Activated naive CD4-positive, alpha-beta T cell treated with anti-CD3 and anti-CD28 coated beads, Interleukin-2, amount 50 U/mL, for 72 hours (primary cell): ENCODE measurements at places on chromosomes 13 and 19. TPM values are rescaled to one million over a fixed set of nuclear protein-coding genes. Genes with fewer than 3 reads are reported as not detected.

- DNase-seq, result no peak
Observed at GRCh38 chr13:26821672-26822071, 61.1 kb upstream of the GPR12 start.

- DNase-seq, result no peak
Observed at GRCh38 chr19:3345850-3346460, 20.4 kb upstream of the NFIC start.

- DNase-seq, result no peak
Observed at GRCh38 chr19:23772675-23773063, 14.0 kb upstream of the ZNF681 start.

- DNase-seq, result no peak
Observed at GRCh38 chr13:79434556-79434955, 28.5 kb upstream of the RBM26 start.

DNA sequence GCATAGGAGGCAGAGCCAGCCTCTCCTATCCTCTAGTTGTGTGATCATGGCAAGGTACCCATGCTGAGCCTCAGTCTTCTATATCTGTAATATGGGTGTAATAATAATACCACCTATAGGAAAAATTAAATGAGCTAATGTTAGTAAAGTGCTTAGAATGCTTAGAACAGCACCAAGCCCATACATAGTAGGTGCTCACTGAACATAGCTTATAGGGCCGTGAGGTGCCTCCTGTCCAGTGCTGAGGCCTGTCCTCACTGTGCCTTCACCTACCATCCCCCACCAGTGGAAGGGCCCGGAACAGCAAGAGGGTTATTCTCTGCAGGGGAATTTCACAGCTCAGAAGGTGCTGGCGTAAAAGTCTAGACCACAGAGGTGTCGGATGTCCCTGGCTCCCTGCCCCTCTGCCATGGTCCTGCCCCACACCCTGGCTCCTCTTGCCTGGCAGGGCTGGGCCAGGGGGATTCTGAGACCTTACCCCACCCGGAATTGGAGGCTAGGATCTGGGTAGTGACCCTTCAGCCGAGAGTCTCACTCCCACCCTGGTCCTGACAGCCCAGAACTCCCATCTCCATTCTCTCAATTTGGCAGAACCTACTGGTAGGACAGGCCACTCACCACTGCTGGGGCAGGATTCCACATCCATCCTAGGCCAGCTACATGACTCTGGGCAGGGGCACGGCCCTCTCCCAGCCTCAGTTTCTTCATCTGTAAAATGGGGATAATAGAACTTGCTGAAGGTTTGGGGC lies 2.2 kb upstream of the SCN1B start:
- DNase-seq, result no peak

GRCh38 chr19:41796362-41796761 lies at the start of gene CEACAM3:
Gene CEACAM3 (plus strand): TSS chr19:41796587. CDS start chr19:41796678, 91 bp downstream.
- no peak for DNase-seq

GRCh38 chr19:9608912-9609311 lies 12.1 kb downstream of the ZNF561 start:
- no peak for DNase-seq

- no peak for DNase-seq
Observed at GRCh38 chr19:31938675-31939074, 406.7 kb upstream of the ZNF507 start.

- DNase-seq, result peak; percentile 82
Observed at GRCh38 chr19:19860756-19861390, 4.8 kb upstream of the ZNF253 start.

- peak; percentile 82 for DNase-seq
Observed at GRCh38 chr19:19170053-19170872, at the start of gene MEF2B. Gene MEF2B (minus strand): TSS chr19:19170263. CDS start chr19:19150735, 19,528 bp downstream.

DNA sequence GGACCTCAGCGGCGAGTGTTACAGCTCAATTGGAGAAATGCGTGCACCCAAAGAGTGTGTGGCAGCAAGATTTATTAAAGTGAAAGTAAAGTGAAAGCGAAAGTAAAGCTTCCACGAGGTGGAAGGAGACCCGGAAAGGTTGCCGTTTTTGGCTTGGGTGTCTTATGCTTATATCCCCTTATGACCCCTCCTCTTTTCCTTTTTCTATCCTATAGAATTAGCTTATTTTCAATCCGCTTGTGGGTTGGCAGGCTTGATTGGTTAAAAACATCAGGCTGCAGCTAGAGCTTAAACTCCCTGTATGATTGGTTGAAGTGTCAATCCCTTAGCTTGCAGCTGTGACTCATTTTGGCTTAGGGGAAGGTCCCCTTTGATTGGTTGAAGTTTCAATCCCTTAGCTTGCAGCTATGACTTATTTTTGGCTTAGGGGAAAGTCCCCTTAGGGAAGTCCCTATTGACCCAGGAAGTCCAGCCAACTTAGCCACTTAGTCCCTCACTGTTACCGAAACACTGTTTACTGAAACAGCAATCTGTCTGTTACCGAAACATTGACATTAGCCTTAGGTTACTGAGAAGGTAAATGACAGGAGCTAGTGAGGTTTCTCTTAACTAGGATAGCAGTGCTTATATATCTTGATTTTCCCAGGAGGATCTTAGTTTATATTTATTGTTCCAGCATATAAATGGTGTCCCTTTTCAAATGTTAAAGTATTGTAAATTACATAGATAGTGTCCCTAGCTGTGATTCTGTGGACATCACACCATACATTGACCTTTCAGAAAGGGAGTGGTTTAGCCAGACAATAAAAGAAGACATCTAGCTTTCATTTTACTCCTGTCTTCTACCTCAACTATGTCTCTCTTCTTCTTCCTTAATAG lies 575.8 kb downstream of the DACH1 start:
- DNase-seq, result no peak

DNA sequence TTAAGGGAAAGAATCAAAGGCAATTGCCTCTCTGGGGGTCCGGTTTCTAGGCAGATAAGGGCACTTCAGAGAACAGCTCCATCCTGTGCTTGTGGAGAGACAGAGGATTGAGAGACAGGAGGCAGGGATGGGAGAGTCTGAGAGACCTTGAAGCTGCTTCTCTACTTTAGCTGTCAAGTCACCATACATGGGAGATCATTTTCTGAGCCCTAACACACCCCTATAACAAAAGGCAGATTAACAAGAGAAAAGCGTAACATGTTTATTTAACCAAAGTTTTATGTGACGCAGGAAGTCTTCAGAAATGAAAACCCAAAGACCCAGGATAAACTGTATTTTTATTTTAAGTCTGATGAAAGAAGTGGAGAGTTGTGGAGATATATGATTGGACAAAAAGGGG lies 48.4 kb downstream of the CBY2 start:
- no peak for DNase-seq

DNA sequence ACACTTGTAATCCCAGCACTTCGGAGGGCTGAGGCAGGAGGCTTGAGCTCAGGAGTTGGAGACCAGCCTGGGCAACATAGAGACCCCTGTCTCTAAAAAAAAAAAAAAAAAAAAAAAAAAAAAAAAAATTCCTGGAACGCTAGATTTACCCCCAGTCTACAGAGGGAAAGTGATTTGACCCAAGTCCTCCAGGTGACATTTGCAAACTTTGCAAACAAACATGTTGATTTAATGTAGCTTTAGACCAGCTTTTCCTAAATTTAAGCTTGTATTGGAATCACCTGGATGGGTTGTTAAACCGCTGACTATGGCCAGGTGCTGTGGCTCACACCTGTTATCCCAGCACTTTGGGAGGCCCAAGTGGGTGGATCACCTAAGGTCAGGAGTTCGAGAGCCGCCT lies 8.4 kb downstream of the CPT1C start:
- no peak for DNase-seq

- DNase-seq, result no peak
Observed at GRCh38 chr13:108615241-108615640, 14.2 kb upstream of the MYO16 start.

- no peak for DNase-seq
Observed at GRCh38 chr19:16037424-16038195, 38.7 kb upstream of the TPM4 start.

DNA sequence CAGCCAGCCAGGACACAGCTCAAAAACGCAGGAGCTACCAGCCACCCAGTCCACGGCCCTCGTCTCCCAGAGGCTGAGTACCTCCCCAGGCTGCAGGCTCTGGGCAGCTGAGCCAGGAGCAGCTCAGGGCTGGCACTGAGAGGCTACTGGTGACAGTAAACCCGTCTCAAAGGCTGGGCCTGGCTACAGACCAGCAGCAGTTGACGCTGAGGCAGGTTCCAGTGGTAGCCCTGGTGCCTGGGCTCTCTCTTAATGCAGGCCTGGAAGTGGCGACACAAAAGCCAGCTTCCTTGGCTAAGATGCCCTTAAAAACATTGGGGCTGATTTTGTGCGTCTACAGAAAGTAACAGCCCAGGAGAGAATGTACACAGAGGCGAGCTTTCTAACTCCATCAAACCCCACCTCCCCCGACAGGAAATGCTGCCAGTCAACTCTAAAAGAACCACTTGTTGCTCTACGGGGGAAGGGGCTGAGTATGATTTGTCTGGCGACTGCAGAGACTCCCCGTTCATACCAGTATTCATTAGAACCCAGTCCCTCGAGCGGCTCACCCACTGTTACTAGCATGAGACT lies 126.3 kb downstream of the STK24 start:
- DNase-seq, result no peak

GRCh38 chr13:88958821-88959220 lies 1287.7 kb downstream of the SLITRK5 start:
- no peak for DNase-seq

- DNase-seq, result peak; percentile 40
Observed at GRCh38 chr13:113588394-113589111, 4.0 kb downstream of the TFDP1 start.

DNA sequence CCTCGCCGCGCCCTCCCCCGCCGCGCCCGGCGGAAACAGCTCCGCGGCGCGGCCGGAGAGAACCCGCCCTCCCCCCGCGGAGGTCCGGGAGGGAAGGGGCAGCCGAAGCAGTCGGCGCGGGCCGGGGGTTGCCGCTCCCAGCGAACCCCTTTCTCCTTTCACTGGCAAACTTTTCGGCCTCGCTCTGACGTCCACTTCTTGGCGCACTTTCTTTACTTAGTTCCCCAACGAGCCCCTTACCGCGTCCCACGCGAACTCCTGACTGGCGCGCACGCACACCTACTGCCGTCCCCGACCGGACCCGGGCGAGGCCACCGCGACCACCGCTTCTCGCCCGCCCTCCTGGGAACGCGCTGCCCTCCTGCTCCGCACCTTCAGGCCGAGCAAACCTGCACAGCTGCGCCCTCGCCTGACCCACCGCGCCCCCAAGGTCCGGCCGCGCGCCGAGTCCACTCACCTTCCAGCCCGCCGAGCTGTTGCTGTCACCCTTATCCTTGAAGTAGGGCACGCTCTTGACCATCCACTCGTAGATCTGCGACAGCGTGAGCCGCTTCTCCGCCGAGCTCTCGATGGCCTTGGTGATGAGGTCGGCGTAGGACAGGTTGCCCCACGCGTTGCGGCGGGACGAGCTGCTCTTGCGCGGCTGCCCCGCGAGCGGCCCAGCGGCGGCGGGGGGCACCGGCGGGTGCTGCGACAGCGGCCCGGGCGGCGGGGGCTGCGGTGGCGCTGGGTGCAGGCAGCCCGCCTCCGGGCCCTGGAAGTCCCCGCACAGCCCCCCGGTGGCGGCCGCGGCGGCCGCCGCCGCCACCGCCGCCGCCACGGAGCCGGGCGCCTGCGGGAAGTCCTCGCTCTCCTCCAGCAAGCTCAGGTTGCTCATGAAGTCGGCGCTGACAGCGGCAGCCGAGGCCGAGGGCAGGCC lies 1.1 kb downstream of the FOXO1 start:
- DNase-seq, result peak; percentile 30

GRCh38 chr13:58480061-58480460 lies 848.5 kb downstream of the PCDH17 start:
- DNase-seq, result no peak

DNA sequence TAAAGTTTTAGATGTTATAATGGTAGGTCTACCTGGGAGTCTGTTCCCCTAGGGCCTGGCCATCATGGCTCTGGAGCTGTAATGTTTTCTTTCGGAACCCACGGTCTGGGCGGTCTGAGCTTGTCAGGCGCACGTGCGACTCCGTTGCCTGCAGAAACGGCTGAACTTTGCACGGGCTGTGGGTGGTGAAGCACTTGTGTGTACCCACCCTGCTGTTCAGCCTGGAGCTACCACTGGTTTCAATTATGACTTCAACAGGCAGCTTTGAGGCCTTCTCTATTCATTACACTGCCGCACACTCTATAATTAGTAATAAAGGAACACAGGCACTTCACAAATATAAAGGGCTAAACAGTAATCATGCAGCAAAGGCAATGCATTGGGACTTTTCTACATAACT lies 6.0 kb downstream of the PCDH8 start:
- no peak for DNase-seq

DNA sequence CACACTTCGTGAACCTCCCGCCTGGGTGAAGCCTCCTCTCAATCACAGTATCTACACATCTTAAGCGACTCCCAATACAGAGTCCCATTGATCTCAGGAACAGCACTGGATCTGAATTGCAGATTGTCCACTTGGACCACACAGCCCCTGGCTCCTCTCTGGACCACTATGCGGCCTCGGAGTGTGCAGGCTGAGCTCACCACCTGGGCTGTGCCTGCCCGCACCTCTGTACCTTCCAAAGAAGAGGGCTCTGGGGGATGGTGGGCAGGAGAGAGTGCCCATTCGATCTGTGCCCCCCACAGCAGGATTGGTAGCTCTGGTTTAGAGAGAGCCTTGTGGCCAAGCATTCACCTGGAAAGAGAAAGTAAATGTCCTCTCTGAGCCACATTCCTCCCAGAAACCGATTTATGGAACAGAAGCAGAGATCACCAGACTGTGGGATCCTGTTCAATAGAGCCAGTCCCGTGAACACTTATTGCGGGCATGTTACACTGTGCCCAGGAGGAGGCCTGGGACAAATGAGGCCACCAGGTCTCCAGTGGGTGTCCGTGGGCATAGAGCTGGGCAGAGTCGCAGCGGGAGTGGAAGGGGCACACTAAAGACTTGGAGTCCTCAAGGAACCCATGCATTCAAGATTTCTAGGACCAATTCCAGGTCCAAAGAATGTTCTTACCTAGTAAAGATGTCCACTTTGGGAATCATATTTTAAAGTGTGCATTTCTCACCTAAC lies 141.6 kb upstream of the SOX1 start:
- DNase-seq, result no peak

DNA sequence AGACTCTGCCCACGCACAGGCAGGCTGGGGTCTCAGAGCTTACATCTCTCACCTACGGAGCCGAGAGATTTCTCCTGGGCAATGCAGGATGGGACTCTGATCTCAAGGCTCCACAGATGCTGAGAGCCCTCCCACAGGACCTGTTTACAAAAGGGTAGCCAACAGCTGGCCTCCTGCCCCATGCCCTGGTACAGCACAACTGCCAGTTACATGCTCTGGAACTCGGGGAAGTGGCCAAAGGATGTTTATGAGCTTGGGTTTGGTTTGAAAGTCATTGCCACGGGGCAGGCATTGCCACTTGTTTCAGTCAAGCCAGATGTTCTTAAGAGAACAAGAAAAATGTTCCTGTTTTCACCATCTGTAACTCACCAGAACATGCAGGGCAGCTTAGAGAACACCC lies 3.5 kb downstream of the DHRS12 start:
- DNase-seq, result no peak

- peak; percentile 95 for DNase-seq
Observed at GRCh38 chr19:41327576-41328156, 17.7 kb downstream of the CCDC97 start.

BSG gene
- total RNA-seq, result 170 TPM

AXL gene
- total RNA-seq, result 0.74 TPM

ATP4B gene
- total RNA-seq, result not detected

F10 gene
- total RNA-seq, result not detected

MBD3L3 gene
- total RNA-seq, result not detected

ZNF135 gene
- total RNA-seq, result 0.58 TPM

SYNE4 gene
- total RNA-seq, result 1.8 TPM

AZU1 gene
- not detected for total RNA-seq

USHBP1 gene
- total RNA-seq, result 0.43 TPM

C19orf67 gene
- total RNA-seq, result not detected

R3HDM4 gene
- 102 TPM for total RNA-seq

RBM26 gene
- total RNA-seq, result 69.4 TPM

NAPSA gene
- total RNA-seq, result 166 TPM

ZNF723 gene
- total RNA-seq, result not detected
